ENCODE measurements at places on chromosomes 7 and 10.

- DNase-seq: no peak
Observed at GRCh38 chr7:37357637-37357996, 91.0 kb downstream of the ELMO1 start.

DNA sequence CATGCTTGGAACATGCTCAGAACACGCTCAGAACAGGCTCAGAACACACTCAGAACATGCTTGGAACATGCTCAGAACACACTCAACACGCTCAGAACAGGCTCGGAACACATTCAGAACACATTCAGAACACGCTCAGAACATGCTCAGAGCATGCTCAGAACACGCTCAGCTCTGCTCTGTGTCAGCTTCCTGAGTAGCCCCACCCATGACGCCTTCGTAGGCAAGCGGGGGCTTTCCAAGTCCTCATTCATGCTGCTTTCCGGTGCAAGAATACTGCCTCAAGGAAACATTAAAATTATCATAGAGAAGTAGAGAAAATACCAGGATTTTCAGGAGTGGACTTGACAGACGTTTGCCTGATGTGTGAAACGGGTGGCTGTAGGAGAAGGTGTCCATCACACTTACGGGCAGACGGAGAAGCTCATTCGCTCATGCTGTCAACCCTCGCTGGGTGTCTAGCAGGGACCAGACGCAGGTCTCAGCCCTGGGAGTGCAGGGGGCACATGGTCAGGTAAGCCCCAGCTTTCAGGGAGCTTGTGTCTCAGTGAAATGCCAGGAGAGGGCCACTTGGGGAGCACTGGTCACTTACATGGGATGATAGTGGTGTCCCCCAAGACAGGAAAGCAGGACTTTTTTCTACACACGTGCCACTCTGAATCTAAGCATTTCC lies 24.7 kb downstream of the EN2 start:
- no peak for DNase-seq

- peak; percentile 86 for DNase-seq
Observed at GRCh38 chr10:101080933-101081931, 19.4 kb downstream of the KAZALD1 start.

GRCh38 chr7:114021135-114021534 lies 102.3 kb upstream of the PPP1R3A start:
- no peak for DNase-seq

- peak; percentile 43 for DNase-seq
Observed at GRCh38 chr7:15801551-15801950, 115.1 kb upstream of the MEOX2 start.

- no peak for DNase-seq
Observed at GRCh38 chr10:7563770-7564169, 103.0 kb downstream of the ITIH5 start.

DNA sequence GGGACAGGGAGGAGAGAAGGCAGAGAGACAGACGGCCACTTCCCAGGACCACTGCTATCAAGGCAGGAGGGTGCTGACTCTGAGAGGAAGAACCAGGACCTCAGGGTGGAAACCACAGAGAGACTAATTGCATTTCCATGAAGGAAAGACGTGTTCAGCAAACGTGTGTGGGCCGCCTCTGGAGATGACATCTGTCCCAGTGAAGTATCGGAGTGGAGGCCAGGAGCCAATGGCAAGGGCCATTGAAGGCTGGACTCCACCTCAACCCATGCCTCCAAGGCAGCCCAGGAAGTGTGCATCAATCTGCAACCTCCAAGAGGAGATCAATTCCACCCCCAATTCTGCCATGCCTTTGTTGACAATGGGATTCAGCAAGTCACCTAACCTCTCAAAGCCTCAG lies 229.9 kb downstream of the USP6NL start:
- no peak for DNase-seq

DNA sequence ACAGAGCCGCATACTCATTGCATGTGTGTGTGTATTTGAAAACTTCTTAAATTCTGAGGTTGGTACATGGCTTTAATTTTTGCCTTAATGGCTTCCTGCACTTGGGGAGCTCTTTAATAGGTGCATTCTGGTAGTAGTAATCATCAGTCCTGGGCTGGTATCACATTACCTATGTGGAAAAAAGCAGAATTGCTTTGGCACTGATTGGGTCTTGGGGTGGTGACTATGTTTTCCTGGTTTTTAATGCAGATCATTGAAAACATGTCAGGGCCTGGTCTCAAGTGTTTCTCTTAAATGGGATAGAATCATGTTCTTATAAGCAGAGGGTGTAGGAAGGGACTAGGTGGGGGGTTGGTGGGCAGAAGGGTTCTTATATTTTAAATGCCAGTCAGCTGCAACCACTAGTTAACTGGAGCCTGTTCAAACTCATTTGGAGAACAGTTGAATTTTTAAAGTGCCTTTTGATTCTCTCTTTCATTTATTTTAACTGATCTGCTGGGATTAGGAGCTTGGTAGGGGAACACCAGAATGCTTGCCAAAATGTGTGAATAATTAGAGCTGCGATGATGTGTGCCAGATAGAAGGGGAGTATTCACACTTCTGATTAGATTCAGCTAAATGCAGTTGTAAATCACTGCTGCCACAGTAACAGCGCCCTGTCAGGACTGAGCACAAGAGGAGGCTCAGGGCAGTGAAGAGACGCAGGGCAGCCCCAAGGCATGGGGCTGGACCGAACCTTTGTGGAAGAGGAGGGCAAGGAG lies 633.5 kb upstream of the GALNT17 start:
- DNase-seq: no peak

- peak; percentile 87 for DNase-seq
Observed at GRCh38 chr10:32985775-32986350, 27.8 kb upstream of the ITGB1 start.

- DNase-seq: peak; percentile 33
Observed at GRCh38 chr10:3467052-3467951, 294.7 kb upstream of the PITRM1 start.

DNA sequence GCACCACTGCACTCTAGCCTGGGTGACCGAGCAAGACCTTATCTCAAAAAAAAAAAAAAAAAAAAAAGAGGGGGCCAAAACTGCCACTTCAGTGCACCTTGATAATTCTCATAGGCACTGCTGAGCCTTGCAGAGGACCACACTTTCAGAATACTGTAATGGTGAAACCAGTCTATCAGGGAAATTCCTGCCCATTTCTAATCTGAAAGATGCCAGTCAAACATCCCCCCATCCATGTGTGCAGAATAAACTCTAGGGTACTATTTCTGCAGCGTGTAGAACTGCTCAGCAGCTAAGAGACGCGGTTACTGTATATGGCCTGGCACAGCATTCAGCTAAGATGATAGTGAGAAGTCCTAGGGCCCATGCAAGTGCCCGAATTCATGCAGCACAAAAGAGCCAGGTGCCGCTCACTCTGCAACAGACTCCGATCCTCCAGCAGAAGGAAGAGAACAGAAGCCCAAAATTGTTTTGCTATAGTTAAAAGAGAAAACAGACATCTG lies 286.8 kb upstream of the KLF14 start:
- DNase-seq: no peak

GRCh38 chr7:42931447-42931833 lies 534 bp downstream of the PSMA2 start:
- peak; percentile 44 for DNase-seq

DNA sequence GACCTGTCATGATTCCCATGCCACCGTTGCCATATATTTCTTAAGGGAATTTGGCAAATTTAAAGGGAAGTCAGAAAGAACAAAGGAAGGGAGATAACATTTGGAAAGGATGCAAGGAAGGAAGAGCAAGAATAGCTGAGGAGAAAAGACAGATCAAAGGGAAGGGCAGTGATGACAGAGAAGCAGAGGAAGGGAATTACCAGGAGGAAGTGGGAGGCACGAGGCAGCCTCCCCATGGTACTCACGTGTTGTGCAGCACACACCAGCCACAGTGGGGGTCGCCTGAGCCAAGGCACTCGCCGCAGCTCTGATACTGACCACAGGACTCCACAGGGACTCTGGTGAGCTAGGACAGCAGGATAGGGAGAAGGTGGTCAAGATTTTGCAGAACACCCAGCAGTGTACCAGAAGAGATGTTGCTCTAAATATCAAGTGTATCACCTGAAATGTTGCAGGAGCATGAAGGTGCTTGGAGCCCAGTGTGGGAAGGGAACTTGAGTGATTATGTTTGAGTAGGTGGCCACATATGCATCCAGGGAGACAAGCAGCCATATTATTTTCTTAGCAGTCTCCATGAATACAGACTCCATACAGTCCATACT lies 335.3 kb downstream of the PLXNA4 start:
- DNase-seq: no peak

Measured in lung (tissue), 17 donors.